ENCODE measurements at places on chromosomes 12 and 14. TPM values are rescaled to one million over a fixed set of nuclear protein-coding genes. Genes with fewer than 3 reads are reported as not detected.

Gene CD69
- total RNA-seq, result 1.2 TPM

DNA sequence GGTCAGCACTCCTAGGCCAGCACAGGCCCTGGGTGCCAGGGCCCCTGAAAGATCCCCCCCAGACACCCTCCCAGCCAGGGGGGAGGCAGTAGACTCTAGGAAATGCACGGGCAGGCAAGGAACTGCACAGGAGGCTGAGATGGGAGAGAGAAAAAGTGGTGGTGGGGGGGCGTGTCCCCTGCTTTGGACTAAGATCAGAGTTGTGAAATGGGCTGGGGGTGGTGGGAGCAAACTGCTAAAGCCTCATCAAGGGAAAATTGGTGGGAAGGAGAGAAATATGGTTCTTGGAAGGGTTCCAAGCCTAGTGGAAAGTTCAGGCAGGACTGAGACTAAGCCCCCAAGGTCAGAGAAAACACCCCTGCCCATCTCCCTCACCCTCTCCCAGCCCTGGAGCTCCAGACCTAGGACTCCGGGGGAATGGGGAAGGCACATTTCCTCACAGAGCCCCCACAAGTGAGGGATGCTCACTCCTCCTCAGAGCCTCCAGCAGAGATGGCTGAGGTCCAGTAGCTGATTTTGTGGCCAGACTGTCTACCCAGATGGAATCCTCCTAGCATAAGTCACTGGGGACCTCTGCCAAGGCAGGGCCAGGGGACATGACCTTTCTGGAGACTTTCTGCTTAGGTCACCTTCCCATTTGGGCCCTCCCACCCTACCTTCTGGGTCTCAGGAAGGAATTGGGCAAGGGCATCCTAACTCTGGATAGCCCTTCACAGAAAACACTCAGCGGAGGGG, 29.8 kb downstream of the FIGNL2 start:
- no peak for DNase-seq

Gene ADAMTS20
- not detected for total RNA-seq

- no peak for DNase-seq
Measured at GRCh38 chr12:29455087-29455486, 42.4 kb downstream of the OVCH1 start.

Gene TEAD4
- 46.0 TPM for total RNA-seq

DNA sequence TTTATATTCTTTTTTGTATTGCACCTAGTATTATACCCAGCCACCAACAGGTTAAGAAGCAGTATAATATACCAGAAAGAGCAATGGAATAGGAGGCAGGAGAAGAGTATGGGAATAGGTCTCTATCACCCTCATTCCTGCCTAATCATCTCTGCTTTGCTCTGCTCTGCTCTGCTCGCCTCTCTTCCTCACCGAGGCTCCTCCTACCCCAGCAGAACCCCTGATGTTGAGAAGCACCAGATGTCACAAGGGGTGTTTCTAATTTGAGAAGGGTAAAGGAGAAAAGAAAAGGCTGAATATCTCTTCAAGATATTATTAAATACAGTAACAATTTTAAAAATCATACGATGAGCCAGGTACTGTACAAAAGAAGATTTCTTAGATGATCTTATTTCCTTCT, 89.0 kb downstream of the STON2 start:
- DNase-seq, result no peak

Gene DAO
- total RNA-seq, result not detected

GRCh38 chr12:11171969-11172675, 1.1 kb downstream of the SMIM10L1 start:
- DNase-seq, result no peak

GRCh38 chr12:115259968-115260747, 576.2 kb upstream of the TBX3 start:
- no peak for DNase-seq

DNA sequence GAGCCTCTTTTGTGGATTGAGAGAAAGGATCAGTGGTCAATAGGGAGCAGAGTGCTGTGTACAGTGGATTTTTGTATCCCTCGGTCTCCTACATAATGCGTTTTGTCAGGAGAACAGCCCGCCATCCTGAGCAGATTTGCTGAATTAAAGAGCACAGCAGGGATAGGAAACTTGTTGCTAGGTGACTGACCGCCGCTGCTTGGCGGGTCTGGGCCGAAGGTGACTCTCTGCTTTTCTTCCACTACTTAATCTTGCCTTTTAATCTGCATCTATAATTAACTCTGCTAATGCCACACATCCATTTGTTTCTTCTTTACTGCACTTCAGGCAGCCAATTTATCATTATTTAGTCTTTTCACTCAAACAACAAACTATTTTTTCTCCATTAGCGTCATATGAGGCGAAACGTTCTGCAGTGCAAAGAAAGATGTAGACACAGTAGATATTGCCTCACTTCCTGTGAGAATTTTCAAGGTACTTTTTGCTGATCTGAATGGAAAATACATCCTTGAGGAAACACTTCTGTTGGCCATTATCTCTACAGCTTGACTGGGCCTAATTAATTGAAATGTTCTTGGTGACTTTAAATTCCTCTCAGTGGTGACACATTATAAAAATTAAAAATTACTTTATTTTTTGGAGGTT, 108.0 kb downstream of the PPM1A start:
- DNase-seq, result no peak

GRCh38 chr14:27613102-27613501, 1015.3 kb upstream of the NOVA1 start:
- DNase-seq, result no peak

Gene FGF23
- not detected for total RNA-seq

DNA sequence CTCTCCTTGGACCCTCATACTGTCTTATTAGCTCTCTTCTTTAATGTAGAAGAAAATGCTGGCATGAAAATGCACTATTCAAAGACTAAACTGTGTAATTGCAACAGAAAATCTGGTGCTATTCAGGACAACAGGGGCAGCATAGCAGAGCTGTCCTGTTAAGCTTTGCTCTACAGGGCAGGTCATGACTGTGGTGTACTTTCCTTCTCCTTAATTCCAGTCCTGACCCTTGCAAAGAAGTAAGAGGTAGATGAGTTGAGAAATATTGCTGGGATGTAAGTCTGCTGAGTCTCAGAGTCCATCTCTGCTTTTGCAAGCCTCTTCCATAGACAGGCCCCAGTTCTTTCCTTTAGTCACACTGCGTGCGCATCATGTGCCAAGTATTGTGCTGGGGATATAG, 52.6 kb upstream of the STK38L start:
- no peak for DNase-seq

Gene LYZ
- total RNA-seq, result not detected

- DNase-seq, result no peak
Measured at GRCh38 chr14:93081876-93082570, 33.7 kb downstream of the ITPK1 start.

GRCh38 chr12:27052176-27052575, 29.8 kb downstream of the MED21 start:
- DNase-seq, result no peak

- DNase-seq, result no peak
Measured at GRCh38 chr12:30197392-30198057, 413.8 kb upstream of the TMTC1 start.

DNA sequence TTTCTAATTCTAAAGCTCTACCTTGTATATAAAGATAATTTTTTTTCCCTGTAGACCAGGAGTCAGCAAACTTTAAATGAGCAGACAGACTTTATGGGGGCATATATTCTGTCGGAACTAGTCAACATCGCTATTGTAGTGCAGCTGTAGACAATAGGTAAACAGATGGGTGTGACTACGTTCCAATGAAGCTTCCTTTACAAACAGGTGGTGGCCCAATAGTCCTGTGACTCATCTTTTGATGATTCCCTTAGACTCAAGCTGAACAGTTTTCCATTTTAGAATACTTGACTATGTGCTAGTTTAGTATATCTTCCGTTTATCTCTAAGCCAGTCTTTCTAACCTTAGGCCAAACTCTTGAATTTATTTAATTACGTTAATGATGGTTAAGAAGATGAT, 16.3 kb downstream of the MUCL1 start:
- no peak for DNase-seq

GRCh38 chr12:80156306-80156705, 57.0 kb downstream of the OTOGL start:
- DNase-seq, result no peak

GRCh38 chr12:116662612-116663144, 75.2 kb downstream of the SPRING1 start:
- DNase-seq, result no peak

DNA sequence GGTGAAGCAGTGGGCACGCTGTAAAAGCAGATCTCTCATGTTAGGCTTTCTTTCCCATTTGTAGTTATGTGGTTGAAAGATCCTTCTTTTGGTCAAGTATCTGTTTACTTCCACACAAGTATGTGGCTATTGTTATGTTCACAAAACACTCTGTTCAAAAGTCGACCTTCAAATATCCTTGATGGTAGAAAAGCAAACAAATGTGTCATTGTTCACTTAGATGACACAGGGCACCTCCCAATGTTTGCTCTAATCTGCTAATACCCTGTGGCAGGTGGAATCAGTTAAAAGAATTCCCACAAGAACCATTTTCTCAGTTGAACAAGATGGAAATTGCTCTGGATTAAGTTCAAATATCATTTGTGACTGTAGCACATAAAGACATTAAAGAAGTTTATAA, 43.6 kb upstream of the NAA30 start:
- no peak for DNase-seq

Gene HAL
- 0.62 TPM for total RNA-seq

GRCh38 chr14:95527387-95528002, 7.4 kb upstream of the GLRX5 start:
- DNase-seq, result no peak

Measured in endothelial cell of umbilical vein (primary cell).